ENCODE measurements at places on chromosomes 12 and 14.

DNA sequence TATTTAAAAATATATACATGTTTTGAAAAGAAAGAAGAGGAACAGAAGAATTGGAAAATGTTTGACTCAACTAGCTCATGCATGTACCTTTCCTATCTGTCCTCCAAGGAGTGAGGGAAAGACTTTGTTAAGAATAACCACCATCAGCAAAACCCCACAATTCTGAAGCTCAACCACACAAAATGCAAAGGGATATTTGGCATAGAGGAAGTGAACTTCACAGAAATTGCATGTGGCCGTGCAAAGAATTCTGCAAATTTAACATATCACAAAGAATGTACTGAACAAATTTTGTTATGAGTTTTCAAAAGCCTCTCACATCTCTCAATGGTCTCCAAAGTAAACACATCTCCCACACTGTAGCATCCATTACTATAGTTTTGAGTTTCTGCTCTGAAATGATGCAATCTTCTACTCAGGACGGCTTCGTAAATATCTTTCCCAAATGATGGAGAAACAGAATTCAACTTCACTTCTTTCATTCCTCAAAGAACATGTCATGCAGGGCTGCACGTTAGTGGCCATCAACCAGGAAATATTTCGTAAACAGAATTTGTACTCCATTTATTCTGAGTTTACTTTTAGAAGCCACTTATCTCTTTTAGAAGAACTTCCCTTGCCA lies 17.6 kb downstream of the DUSP6 start:
- no peak for DNase-seq

DNA sequence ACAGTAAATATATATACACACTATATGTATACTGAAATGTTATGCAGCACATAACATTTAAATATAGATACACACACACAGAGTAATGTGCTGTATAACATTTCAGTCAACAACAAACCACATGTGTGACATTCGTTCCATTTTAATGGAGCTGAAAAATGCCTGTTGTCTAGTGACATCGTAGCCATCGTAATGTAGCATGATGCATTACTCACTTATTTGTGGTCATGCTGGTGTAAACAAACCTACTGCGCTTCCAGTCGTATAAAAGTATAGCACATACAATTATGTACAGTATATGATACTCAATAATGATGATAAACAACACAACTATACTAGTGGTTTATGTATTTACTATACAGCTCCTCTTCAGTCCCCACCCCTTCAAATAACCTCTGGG lies 119.0 kb upstream of the SLC38A4 start:
- no peak for DNase-seq

- no peak for DNase-seq
Measured at GRCh38 chr14:104398656-104399055, 180.9 kb upstream of the C14orf180 start.

DNA sequence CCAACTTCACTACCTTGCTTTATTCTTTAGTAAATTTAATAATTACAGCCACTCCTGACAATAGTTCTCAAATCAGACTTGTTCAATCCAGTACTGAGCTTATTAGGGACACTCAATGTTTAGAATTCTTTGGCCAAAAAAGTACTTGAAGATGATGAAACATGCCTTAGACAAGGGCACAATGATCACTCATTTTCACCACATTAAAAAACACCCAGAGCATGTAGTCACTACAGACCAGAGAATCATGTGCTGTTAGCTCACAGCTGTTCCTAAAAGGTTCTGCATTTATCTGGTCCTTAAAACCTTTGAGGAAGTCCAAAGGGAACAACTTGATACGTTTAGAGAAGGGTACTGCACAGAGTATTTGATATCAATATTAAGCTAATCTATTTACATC lies 98.7 kb downstream of the INSM2 start:
- DNase-seq, result no peak

DNA sequence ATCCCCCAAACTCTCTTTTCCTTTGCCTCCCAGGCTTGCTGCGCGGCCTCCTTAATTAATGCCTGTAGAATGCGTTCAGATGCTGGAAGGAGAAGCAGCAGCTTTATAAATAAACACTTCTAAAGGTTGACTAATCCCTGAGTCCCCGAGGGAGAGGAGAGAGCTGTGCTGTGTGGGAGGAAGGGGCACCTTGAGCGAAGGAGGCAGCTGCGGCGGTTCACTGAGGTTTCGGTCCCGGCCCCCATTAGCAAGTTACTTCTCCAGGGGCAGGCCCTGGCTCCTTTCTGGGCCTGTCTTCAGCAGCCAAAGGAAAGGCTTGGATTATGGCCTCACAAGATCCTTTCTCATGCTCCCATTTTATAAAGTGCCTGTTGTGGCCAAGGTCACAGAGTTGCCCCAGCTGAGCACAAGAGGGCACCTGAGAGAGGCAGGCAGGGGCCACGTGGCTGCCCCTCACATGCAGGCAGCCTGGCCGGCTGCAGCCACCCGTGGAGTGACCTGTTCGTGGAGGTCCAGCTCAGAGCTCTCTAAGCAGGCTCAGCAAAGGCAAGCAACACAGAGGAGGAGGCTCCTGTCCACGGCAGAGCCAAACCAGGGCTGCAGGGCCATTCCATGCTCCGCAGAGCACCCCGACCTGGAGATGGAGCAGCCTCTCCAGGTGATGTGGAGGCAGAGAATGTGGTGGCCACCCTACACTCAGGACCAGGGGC lies 15.0 kb upstream of the CACNA2D4 start:
- DNase-seq, result no peak

- no peak for DNase-seq
Measured at GRCh38 chr12:130574402-130574801, 141.7 kb downstream of the RIMBP2 start.
